Activated naive CD4-positive, alpha-beta T cell treated with anti-CD3 and anti-CD28 coated beads for 36 hours (primary cell): ENCODE measurements at places on chromosomes 2 and 18.

- no peaks in the 10 kb centered on the region for H3K36me3 ChIP-seq
- H3K27me3 ChIP-seq = no peaks in the 10 kb centered on the region
- no peak overlapping the region for H3K27ac ChIP-seq
- DNase-seq = no peak
- H3K4me3 ChIP-seq = no peak overlapping the region
Measured at GRCh38 chr18:2049986-2050385, 521.3 kb downstream of the METTL4 start.

GRCh38 chr2:233059797-233060500 lies at the start of gene INPP5D:
INPP5D (plus strand) TSS chr2:233060342; CDS start chr2:233060479, 137 bp downstream.
- H3K4me1 ChIP-seq = peaks cover 33% of the 10 kb centered on the region
- peak; percentile 83 for DNase-seq
- peak within 1 kb of the TSS; percentile 98 for H3K4me3 ChIP-seq
- peak within 1 kb of the TSS; percentile 98 for H3K27ac ChIP-seq

DNA sequence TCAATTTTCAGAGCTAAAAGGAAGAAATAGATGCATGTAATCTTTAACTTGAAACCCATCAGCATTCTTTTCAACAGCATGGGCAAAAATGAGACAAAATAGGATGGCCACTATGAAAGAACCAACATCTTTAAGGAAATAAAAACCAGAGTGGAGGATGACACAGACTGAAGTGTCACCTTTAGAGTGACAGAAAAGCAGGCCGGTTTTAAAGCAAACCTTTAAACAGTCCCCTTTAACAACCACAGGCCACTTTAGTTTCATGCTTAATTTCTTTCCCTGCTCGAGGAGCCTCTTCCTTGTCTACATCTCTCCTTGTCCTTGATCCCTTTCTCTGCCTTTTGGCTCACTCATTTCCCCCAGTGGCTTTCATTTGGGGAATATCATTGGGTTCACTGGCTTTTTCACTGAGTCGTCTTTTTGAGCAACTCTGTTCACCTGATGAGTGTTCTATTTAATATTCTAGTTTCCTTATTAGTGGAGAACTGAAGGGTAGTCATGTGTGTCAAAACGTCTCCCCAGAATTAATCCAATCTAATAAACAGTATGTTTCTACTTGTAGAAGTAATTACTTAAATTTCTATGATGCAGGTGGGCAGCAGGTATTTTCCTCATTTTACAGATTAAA lies 72.5 kb downstream of the DOCK10 start:
- no peak overlapping the region for H3K4me3 ChIP-seq
- no peaks in the 10 kb centered on the region for H3K36me3 ChIP-seq
- DNase-seq = no peak
- H3K27ac ChIP-seq = peak overlapping the region; percentile 79

DNA sequence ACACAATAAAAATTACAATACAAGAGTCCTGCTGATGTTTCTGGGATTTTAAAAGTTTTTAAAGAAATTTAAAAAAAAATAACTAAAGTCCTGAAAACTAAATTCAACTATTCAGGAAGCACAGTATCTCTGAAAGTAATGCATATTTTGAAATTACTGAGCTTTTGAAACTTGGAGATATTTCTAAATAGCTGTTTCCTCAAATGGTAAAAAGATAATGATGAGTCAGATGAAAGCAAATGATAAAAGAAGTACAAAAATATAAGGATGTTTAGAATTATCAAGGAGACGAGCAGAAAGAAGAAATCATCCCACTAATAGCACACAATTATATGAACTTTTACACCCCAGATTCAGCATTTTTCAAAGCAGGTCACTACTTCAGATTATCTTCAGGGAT lies 90.2 kb upstream of the SLC25A52 start:
- no peak for DNase-seq
- H3K36me3 ChIP-seq = peaks cover 21% of the 10 kb centered on the region
- no peaks in the 10 kb centered on the region for H3K27me3 ChIP-seq
- H3K27ac ChIP-seq = no peak overlapping the region

DNA sequence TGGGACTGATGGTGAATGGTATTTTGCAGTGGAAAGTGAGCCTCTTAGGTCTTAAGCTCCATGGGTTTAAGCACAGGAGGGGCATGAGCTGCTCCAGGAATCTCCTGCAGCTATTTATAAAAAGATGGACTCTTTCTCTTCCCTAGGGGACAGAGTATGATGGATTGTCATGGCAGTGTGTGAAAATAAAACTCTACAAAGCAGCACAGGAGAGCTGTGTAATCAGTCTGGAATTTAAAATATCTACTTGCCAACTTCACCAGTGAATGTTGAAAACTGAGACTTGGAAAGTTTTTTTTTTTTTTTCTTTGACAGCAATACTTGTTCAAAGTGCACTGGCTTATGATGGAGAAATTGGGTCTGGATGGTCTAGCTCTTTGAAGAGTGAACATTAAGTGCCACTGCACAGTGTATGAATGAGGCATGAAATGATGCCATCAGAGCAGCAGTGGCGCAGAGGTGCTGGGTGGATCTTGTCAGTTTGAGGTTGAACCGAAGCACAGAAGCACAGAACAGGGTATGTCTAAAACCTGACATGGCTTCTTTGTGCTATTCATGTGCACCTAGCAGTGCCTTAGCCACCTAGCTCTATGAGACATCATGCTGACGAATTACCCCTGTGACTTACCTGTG lies 245.4 kb downstream of the PTPRM start:
- no peak overlapping the region for H3K27ac ChIP-seq
- DNase-seq = no peak
- H3K36me3 ChIP-seq = peaks cover 2% of the 10 kb centered on the region

GRCh38 chr2:238238766-238239542 lies 884 bp downstream of the HES6 start:
- H3K27ac ChIP-seq = no peak overlapping the region
- no peaks in the 10 kb centered on the region for H3K36me3 ChIP-seq
- peaks cover 25% of the 10 kb centered on the region for H3K27me3 ChIP-seq
- peaks cover 6% of the 10 kb centered on the region for H3K4me1 ChIP-seq
- DNase-seq = peak; percentile 36
- peak overlapping the region; percentile 51 for H3K4me3 ChIP-seq

GRCh38 chr18:10023853-10024570 lies 110.2 kb downstream of the VAPA start:
- H3K27ac ChIP-seq = no peak overlapping the region
- H3K4me1 ChIP-seq = no peaks in the 10 kb centered on the region
- H3K27me3 ChIP-seq = no peaks in the 10 kb centered on the region
- no peak for DNase-seq

DNA sequence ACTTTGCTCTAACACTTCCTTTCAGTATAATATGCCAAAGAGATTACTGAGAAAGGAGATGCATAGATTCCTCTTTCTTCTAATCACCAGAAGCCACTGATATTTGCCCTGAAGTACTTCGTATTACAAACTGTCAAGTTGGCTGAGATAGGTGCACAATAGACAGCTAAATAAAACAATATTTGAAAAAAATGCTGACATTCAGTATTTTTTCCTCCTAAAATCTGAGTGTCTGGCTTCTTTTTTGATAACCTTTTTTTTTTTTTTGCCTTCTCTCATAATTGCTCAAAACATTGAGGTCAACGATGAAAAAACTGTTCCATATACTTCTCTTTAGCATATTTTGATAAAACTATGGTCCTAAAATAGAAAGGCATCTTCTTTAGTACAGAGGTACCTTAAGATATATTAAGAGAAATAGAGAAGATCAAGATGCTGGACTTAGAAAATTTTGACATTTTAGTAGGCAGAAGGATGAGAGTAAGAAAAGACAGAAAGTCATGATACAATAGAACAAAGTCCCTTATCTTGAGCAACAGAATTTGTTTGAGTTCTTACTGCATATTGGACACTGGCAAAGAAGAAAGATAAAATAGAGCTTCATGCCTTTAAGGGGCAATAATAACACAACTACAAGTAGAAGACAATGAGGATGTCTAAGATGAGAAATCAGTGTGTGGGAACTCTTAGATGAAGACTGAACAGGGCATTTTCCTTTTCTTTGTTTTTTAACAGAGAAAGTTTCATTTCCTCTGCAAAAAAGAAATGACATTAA lies 220.7 kb downstream of the PTH2R start:
- no peaks in the 10 kb centered on the region for H3K36me3 ChIP-seq
- no peaks in the 10 kb centered on the region for H3K27me3 ChIP-seq
- no peaks in the 10 kb centered on the region for H3K4me1 ChIP-seq
- H3K27ac ChIP-seq = no peak overlapping the region
- no peak for DNase-seq
- H3K4me3 ChIP-seq = no peak overlapping the region

DNA sequence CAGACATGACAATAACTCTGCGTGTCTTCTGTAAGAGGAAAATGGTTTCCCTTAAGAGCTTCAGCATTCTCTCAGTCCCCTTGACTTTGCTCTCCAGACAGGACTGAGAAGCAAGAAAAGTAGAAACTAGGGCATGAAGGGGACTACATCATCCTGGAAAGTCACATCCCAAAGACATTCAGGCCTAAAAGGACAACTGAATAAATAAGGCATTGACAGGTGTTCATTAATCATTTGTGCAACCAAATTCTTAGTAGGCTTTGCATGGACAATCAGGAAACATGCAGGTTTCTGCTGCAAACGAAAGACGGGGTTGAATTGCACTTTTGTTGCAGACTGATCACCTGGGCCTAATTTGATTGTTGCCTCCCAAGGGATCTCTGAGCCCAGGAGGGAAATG lies 1.2 kb upstream of the SGPP2 start:
- peaks cover 56% of the 10 kb centered on the region for H3K27me3 ChIP-seq
- H3K4me3 ChIP-seq = peak overlapping the region; percentile 94
- peak overlapping the region; percentile 97 for H3K27ac ChIP-seq
- peaks cover 11% of the 10 kb centered on the region for H3K36me3 ChIP-seq
- no peak for DNase-seq

DNA sequence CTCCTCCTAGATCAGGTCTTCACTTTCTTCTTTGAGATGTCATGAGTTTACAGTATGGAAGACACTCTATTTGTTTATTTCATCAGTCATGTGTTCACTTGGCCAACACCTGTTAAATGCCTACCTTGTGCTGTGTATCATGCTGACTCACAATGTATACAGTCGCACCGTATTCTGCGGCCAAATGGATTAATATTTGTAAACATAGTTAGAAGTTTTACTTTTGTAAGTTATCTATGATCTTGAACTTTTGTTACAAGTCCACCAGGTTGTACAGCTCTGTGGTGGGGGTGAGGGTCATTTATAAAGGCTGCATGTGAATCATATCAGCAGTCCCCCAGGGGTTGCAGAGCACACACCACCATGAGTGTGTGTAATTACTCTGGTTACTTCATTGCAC lies 408.7 kb upstream of the NRP2 start:
- no peaks in the 10 kb centered on the region for H3K36me3 ChIP-seq
- H3K27ac ChIP-seq = no peak overlapping the region
- no peaks in the 10 kb centered on the region for H3K27me3 ChIP-seq
- no peaks in the 10 kb centered on the region for H3K4me1 ChIP-seq
- no peak for DNase-seq

DNA sequence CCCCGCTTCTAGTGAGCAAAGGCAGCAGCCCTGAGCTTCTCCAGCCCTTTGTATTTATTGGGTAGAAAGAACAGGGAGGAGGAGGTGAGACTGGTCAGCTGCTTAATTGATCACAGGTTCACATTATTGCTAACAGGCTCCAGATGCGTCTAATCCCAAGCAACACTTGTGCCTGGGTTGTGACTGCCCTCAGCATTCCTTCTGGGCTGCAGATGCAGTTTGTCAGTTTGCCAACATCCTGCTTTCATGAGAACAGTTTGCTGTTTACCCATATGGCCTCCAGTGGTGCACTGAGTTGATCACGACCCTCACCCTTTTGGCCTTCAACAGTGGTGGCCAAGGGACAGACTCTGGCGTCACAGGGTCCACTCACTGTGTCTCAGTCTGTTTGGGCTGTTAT lies 159.5 kb upstream of the ZNF516 start:
- peaks cover 49% of the 10 kb centered on the region for H3K27me3 ChIP-seq
- no peak overlapping the region for H3K27ac ChIP-seq
- no peak for DNase-seq
- H3K36me3 ChIP-seq = no peaks in the 10 kb centered on the region

DNA sequence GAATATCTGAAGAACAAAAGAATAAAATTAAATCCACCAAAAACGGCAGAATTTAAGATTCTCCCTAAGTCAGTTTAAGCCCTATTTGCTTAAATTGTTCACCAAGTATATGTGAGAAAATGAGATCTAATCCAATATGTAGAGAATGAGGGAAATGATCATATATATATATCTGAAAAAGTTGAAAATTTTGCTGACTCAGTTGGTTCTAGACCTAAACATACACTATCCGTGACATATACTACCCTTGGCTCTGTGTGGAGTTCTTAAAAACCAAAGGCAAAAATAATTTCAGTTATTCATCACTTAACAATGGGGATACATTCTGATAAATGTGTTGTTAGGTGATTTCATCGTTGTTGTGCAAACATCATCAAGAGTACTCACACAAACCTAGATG lies 7.3 kb downstream of the SS18 start:
- H3K27ac ChIP-seq = no peak overlapping the region
- H3K27me3 ChIP-seq = no peaks in the 10 kb centered on the region
- H3K4me3 ChIP-seq = no peak overlapping the region
- H3K36me3 ChIP-seq = peaks cover 22% of the 10 kb centered on the region
- DNase-seq = no peak
- peaks cover 32% of the 10 kb centered on the region for H3K4me1 ChIP-seq

DNA sequence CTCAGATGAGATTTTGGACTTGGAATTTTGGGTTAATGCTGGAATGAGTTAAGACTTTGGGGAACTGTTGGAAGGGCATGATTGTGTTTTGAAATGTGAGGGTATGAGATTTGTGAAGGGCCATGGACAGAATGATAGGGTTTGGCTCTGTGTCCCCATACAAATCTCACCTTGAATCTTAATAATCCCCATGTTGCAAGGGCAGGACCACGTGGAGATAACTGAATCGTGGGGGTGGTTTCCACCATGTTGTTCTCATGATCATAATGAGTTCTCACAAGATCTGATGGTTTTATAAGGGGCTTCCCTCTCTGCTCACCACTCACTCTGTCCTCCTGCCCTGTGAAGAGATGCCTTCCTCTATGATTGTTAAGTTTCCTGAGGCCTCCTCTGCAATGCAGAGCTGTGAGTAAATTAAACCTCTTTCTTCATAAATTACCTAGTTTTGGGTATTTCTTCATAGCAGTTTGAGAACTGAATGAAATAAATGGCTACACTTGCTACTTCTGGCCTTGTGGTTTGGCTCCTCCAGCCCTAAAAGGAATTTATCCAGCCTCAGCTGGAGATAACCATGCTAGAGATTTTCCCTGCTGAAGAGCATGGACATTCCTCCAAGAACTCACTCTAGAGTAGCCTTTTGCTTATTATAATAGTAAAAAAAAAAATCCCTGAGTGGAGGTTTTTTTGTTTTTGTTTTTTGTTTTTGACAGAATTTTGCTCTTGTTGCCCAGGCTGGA lies 144.3 kb upstream of the TFPI start:
- no peak overlapping the region for H3K27ac ChIP-seq
- H3K4me3 ChIP-seq = no peak overlapping the region
- no peak for DNase-seq
- H3K36me3 ChIP-seq = no peaks in the 10 kb centered on the region
- no peaks in the 10 kb centered on the region for H3K4me1 ChIP-seq
